Panc1 (cell line): ENCODE measurements at places on chromosomes 4 and X. TPM values are rescaled to one million over a fixed set of nuclear protein-coding genes. Genes with fewer than 3 reads are reported as not detected.

ASB5 gene
- not detected for total RNA-seq

MCF2 gene
- 0.31 TPM for total RNA-seq

GC gene
- total RNA-seq = 0.31 TPM

DDX3X gene
- 266 TPM for total RNA-seq

SLC10A6 gene
- not detected for total RNA-seq

HTN1 gene
- total RNA-seq = not detected

GYPE gene
- total RNA-seq = 0.15 TPM

RGN gene
- total RNA-seq = 3.4 TPM

SMARCA1 gene
- 130 TPM for total RNA-seq

STOX2 gene
- 10.6 TPM for total RNA-seq

SPANXD gene
- not detected for total RNA-seq

ARR3 gene
- not detected for total RNA-seq

UCP1 gene
- not detected for total RNA-seq

RPS6KA6 gene
- 0.05 TPM for total RNA-seq

AREG gene
- total RNA-seq = 0.54 TPM

VEGFD gene
- total RNA-seq = not detected

TBX22 gene
- not detected for total RNA-seq

DDIT4L gene
- total RNA-seq = not detected

MAGEE2 gene
- not detected for total RNA-seq
